Heart left ventricle (tissue), 16 donors: ENCODE measurements at places on chromosomes 3 and 15. TPM values are rescaled to one million over a fixed set of nuclear protein-coding genes. Genes with fewer than 3 reads are reported as not detected.

GRCh38 chr15:70291305-70292075 lies 193.8 kb upstream of the TLE3 start:
- no peak overlapping the region for H3K4me3 ChIP-seq
- no peaks in the 10 kb centered on the region for H3K27me3 ChIP-seq
- peaks cover 9% of the 10 kb centered on the region for H3K4me1 ChIP-seq

DNA sequence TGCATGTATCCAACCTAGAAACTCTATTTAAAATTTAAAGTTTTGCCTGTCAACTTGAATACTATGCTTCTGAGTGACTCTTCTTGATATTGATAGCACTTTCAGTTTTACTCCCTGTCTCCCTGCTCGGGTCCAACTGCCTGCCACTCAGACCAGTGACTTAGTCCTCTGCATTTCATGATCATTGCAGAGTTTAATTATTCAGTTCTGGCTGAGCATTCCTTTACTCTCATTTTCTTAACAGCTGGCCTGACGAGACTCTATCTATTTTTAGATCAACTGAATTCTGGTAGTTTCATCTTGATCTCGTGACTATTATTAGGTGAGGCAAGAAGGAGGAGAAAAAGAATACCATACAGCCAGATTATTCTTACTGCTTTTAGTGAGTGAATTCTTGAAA lies 617.4 kb downstream of the SI start:
- no peak overlapping the region for H3K4me3 ChIP-seq
- no peaks in the 10 kb centered on the region for H3K27me3 ChIP-seq
- no peaks in the 10 kb centered on the region for H3K4me1 ChIP-seq
- no peak for DNase-seq

DNA sequence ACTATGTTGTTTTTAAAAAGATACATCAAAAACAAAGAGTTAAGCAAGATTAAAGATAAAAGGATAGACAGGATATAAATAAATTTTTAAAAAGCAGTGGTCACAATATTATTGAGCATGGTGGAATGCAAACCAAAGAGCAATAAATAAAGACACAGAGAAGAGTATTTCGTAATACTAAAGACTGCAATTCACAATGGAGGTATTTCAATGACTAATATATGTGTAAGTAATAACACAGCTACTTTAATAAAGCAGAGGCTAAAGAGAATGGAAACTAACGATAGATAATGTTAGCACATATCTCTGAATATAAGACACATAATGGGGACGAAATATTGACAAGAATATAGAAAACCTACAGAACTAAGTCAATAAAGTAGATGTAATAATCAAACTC lies 219.6 kb downstream of the WDR72 start:
- no peak overlapping the region for H3K27ac ChIP-seq
- H3K4me3 ChIP-seq = no peak overlapping the region
- H3K4me1 ChIP-seq = no peaks in the 10 kb centered on the region
- no peaks in the 10 kb centered on the region for H3K36me3 ChIP-seq
- no peak for DNase-seq
- no peaks in the 10 kb centered on the region for H3K27me3 ChIP-seq

- DNase-seq = no peak
- H3K36me3 ChIP-seq = no peaks in the 10 kb centered on the region
- H3K4me3 ChIP-seq = no peak overlapping the region
- H3K4me1 ChIP-seq = peaks cover 29% of the 10 kb centered on the region
- peak overlapping the region; percentile 96 for H3K27ac ChIP-seq
- H3K27me3 ChIP-seq = no peaks in the 10 kb centered on the region
Measured at GRCh38 chr3:195080125-195080524, 190.8 kb downstream of the XXYLT1 start.

DNA sequence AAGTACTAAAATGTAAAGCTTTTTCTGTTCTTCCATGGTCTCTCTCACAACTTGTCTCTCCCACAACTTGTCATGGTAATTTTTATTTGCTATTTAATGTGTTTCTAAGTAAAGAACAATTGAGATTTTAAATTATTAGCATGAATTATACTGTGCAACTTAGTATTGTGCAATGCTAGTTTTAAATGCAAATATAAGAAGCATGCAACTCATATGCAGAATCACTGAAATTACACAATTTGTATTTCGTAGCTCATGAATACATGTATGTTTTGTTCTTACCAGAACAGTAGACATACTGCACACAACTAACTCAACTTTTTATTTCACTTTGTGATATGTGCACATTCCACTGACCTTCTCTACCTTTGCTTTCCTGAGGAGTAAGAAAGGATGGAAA lies 96.5 kb downstream of the SQOR start:
- peaks cover 18% of the 10 kb centered on the region for H3K4me1 ChIP-seq
- H3K4me3 ChIP-seq = no peak overlapping the region
- no peaks in the 10 kb centered on the region for H3K36me3 ChIP-seq
- no peaks in the 10 kb centered on the region for H3K27me3 ChIP-seq
- no peak overlapping the region for H3K27ac ChIP-seq

GRCh38 chr3:55555873-55556618 lies 68.9 kb upstream of the WNT5A start:
- H3K4me1 ChIP-seq = no peaks in the 10 kb centered on the region
- H3K27ac ChIP-seq = no peak overlapping the region
- no peak for DNase-seq
- no peaks in the 10 kb centered on the region for H3K36me3 ChIP-seq
- H3K4me3 ChIP-seq = no peak overlapping the region
- H3K27me3 ChIP-seq = no peaks in the 10 kb centered on the region

DNA sequence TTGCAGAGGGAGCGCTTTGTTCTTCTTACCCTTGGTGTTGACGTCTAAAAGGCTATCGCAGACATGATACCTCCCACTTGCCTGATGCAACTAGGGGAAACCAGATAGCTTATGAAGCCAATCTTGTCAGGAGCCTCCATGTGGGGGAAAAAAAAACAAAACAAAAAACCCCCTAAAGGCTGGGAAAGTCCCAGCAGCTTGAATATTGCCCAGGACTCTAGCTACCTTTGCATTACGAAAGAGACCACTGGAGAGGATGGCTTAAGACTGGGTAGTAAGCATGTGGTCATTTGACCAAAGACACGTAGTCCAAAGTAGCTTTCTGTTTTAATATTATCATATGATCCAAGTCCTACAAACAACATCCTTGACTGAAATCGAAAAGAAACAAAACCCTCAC lies 120.7 kb upstream of the WNT5A start:
- H3K36me3 ChIP-seq = no peaks in the 10 kb centered on the region
- H3K4me3 ChIP-seq = no peak overlapping the region
- no peak for DNase-seq
- H3K27ac ChIP-seq = no peak overlapping the region

- DNase-seq = no peak
- no peaks in the 10 kb centered on the region for H3K36me3 ChIP-seq
- no peak overlapping the region for H3K4me3 ChIP-seq
- H3K27me3 ChIP-seq = no peaks in the 10 kb centered on the region
- H3K4me1 ChIP-seq = no peaks in the 10 kb centered on the region
- H3K27ac ChIP-seq = no peak overlapping the region
Measured at GRCh38 chr15:63482874-63483323, 21.5 kb upstream of the USP3 start.

- no peak for DNase-seq
- H3K27ac ChIP-seq = no peak overlapping the region
- no peaks in the 10 kb centered on the region for H3K4me1 ChIP-seq
Measured at GRCh38 chr15:100206643-100207042, 135.1 kb downstream of the ADAMTS17 start.

GRCh38 chr15:41546851-41547786 lies 3.1 kb upstream of the RPAP1 start:
- H3K36me3 ChIP-seq = no peaks in the 10 kb centered on the region
- no peak overlapping the region for H3K27ac ChIP-seq
- no peaks in the 10 kb centered on the region for H3K27me3 ChIP-seq
- H3K4me3 ChIP-seq = no peak overlapping the region

DNA sequence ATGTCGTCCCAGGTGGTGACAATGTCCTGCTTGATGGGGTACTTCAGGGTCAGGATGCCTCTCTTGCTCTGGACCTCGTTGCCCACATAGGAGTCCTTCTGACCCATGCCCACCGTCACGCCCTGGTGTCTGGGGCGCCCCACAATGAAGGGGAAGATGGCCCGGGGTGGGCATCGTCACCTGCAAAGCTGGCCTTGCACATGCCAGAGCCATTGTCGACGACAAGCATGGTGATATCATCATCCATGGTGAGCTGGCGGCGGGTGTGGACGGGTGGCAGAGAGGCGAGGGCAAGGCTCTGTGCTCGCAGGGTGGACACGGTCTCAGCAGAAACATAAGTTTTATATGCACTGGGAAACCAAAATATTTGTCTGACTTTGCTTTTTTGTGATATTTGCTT lies 163.1 kb downstream of the WDR76 start:
- no peak overlapping the region for H3K4me3 ChIP-seq
- no peaks in the 10 kb centered on the region for H3K27me3 ChIP-seq
- no peaks in the 10 kb centered on the region for H3K36me3 ChIP-seq
- DNase-seq = no peak
- H3K4me1 ChIP-seq = no peaks in the 10 kb centered on the region

DNA sequence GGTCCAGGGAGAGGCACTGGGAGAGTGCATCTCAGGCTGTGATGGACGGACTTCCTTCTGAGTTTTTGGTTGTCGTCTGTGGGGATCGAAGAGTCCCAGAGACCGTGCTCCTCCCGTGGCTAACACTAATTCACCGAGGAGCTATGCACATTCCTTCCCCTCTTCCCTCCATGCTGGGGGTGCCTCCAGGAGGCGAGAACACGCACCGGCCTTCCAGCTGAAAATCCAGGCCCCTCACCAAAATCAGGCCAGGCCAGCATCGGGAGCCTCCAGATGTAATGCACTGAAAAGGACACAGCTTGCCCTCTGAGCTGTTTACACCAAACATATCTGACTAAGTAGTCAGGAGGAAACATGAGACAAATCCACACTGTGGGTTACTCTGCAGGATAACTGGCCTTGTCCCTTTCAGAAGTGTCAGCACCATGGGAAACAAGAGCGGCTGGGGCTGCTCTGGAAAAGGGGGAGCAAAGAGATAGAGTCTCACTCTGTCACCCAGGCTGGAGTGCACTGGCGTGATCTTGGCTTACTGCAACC lies 5.5 kb downstream of the RNU5B-1 start:
- no peaks in the 10 kb centered on the region for H3K27me3 ChIP-seq
- H3K4me3 ChIP-seq = no peak overlapping the region
- no peaks in the 10 kb centered on the region for H3K4me1 ChIP-seq
- H3K27ac ChIP-seq = no peak overlapping the region

DNA sequence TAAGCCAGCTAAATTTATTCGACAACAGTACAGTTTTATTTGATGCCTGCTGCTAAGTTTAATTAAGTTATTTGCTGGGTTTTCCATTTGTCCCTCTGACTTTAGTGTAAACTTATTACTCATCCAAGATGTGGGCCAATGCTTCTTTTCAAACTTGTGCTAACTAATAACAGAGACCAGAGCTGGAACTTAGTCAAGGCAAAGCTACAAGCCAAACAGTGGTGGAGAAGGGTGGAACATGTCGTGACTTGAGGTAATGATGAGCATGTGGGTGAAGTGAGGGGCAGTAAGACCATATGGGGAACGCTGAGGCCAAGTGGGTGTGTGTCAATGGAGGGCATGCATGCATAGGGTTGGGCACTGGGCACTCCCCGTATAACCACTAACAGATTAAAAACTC lies 63.9 kb downstream of the NMD3 start:
- no peaks in the 10 kb centered on the region for H3K27me3 ChIP-seq
- no peaks in the 10 kb centered on the region for H3K4me1 ChIP-seq
- no peak for DNase-seq
- no peaks in the 10 kb centered on the region for H3K36me3 ChIP-seq
- no peak overlapping the region for H3K4me3 ChIP-seq

- DNase-seq = no peak
- H3K36me3 ChIP-seq = no peaks in the 10 kb centered on the region
- no peak overlapping the region for H3K4me3 ChIP-seq
Measured at GRCh38 chr15:61820951-61821350, 239.3 kb downstream of the VPS13C start.

DNA sequence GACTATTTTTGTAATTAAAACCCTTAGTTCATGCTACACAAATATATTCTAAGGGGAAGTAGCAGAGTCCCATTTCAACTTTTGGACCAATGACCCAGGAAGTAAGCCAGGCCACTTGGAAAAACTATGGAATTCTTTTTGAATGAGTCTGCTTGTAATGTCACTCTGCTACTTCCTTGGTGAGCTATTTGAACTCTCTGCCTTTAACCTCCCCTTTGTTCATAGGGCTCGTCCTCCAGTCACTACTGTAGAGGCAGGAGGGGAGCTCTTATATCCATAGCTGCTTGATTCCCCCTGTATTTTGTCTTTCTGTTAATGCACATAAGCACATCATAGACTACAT lies 119.6 kb downstream of the UACA start:
- H3K36me3 ChIP-seq = no peaks in the 10 kb centered on the region
- H3K27ac ChIP-seq = no peak overlapping the region
- no peak overlapping the region for H3K4me3 ChIP-seq
- DNase-seq = no peak

- peaks cover 73% of the 10 kb centered on the region for H3K4me1 ChIP-seq
- no peak for DNase-seq
- H3K27me3 ChIP-seq = no peaks in the 10 kb centered on the region
- no peak overlapping the region for H3K27ac ChIP-seq
Measured at GRCh38 chr3:32113566-32113965, 7.1 kb downstream of the GPD1L start.

DNA sequence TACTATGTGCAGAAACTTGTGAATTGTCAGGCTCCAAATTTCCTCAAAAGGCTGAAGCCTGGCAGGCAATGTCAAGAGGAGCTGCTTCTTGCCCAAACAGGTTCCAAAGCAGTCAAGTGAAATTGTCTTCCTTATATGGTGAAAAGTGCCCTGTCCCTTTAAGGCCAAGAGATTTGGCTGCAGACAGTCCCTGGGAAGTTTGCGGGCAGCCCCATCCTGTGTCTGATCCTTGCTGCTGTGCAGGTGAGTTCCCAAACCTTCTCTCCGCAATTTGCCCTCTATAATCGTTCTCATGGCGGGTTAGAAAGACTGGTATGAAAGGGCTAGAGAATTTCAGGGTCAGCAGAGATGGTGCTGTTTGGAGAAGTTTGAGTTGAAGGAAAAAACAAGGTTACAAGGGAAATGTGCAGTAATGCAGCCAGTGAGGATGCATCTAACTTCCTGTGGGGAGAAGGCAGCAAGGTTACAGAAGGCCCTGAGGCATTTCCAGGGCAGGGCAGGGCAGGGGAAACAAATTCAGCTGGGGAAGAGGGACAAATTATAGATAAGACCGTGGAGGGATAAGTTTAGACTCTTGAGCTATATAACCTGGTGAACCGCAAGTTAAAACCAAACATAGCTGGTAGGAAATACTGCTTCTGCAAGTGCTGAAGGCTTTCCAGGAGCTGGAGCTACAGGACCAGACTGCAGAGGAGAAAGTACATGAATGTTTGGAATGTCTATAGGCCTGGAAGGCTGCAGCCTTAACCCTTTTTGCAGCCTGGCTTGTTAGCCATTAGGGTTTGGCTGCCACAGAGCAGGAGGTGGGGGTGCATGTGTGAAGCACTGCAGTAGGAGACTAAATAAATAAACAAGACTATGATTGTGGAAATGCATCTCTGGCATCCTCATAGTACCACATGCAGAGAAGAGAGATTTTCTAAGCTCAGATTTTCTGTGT lies 256.2 kb upstream of the IL12A start:
- H3K27me3 ChIP-seq = no peaks in the 10 kb centered on the region
- H3K36me3 ChIP-seq = no peaks in the 10 kb centered on the region
- peaks cover 15% of the 10 kb centered on the region for H3K4me1 ChIP-seq
- H3K27ac ChIP-seq = peak overlapping the region; percentile 75
- peak overlapping the region; percentile 51 for H3K4me3 ChIP-seq
- DNase-seq = no peak

The LRTM1 gene
- not detected for polyA plus RNA-seq

The JMJD7 gene
- polyA plus RNA-seq = 7.3 TPM

The C3orf20 gene
- not detected for polyA plus RNA-seq

The PAQR5 gene
- 1.2 TPM for polyA plus RNA-seq
